ENCODE measurements at places on chromosomes 4 and X.

GRCh38 chrX:703866-704265 is 73.3 kb downstream of the SHOX start:
- no peak for DNase-seq

DNA sequence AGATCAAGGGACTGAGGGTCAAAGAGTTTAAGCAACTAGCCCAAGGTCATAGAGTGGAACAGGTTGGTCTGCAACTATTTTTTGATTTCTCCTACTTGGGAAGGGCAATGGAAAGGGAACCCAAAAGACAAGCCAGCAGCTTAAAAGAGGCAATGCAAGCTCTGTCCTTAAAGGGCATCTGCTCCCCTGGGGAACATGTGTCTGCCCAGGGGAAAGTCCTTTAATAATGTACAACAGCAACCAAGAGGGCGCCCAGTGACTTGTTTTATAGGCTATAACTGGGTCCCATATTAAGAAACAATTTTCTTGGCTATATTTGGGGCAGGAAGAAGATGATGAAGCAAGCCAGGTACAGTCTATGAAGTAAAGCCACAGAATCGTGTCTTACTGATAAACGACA is 54.7 kb upstream of the RBM47 start:
- DNase-seq = no peak

DNA sequence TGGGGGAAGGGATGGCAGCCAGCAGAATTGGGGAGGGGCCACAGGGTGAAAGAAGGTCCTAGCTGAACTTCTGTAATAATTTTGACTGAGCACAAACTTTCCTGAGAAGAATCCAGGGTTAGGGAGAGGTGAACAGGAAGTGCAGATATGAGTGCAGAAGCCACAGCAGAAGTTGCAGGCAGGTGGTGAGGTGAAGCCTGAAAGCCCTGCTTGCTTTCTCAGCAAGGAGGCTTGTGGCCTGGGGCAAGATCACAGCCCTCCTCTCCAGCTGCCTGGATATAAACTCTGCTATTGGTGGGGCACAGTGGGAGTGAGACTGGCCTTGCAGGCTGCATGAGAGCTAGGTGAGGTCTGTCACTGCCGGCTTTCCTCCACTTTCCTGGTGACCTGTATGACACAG is 44.1 kb upstream of the UPRT start:
- DNase-seq = no peak

DNA sequence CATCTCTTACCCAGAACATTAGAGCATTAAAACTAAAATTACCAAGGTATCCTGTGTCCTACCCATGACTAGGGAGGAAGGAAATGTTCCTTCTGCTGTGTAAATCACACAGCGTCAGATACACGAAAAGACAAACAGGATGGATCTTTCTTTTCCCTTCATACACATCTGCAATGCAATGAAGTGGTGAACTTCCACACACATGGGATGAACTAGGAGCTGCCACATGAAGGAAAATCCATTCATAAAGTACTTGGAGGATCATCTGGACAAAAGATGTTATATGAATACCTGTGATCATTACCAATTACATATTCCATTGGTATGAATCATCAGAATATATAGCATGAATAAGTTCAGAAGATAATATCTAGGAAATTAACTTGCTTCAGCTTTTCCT is 46.2 kb downstream of the LDB2 start:
- DNase-seq = no peak

- DNase-seq = no peak
Observed at GRCh38 chrX:119424999-119425398, 25.9 kb downstream of the SLC25A43 start.

GRCh38 chr4:36609661-36610060 is 328.2 kb downstream of the DTHD1 start:
- DNase-seq = no peak

DNA sequence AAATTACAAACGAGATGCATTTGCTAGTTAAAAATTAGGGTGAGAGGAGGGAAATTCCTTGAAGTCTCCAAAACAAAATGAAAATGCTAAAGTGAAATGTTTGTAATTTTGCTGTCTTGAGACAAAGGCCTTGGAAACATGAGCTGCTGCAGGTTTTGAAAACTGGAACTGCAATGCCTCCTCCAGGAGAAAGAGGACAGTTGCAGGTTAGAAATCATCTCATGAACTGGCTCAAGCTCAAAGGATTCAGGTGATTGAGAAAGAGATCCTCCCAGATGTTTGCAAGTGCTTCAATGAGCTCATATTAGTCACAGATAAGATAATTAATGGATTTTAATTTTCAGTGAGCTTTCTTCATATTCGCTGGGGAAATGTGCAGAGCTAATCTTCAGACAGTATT is 32.4 kb downstream of the SMPX start:
- no peak for DNase-seq

GRCh38 chrX:151085207-151085606 is 91.2 kb upstream of the GPR50 start:
- DNase-seq = no peak

GRCh38 chrX:34805951-34806350 is 136.6 kb upstream of the FAM47B start:
- DNase-seq = no peak

DNA sequence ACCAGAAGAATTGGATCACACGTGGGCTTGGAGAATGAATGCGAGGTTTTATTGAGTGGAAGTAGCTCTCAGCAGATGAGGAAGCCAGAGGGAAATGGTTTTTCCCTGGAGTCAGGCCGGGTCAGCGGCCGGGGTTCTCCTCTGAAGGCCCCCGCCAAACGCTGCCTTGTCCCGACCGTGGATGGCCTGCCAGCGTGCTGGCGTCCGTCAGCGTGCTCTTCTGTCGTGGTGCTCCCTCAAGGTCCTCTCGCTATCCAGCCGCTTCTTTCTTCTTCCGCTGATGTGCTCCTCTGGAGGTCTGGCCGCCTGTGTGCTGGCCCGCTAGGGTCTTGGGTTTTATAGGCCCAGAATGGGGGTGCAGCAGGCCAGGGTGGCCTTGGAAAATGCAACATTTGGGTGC is 632.2 kb downstream of the TRAM1L1 start:
- DNase-seq = no peak

DNA sequence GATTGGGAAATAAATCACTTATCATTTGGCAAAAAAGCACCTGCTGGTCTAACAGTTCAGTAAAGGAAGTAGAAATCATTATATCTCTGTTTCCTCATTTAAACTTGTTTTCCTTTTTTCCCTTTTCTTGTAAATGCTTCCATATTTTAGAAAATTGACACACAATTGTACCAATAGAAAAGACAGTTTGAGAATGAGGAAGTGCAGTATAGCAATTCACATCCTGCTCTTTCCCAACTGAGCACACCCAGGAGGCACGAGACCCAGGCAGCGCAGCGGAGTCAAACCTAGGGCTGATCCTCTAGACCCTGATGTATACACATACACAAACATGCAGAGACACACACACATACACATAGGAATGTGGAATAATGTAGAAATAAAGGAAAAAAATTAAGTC is 74.8 kb upstream of the PACRGL start:
- no peak for DNase-seq

GRCh38 chr4:161762796-161763195 is 401.0 kb downstream of the FSTL5 start:
- peak; percentile 67 for DNase-seq

GRCh38 chr4:147863808-147864472 is 132.1 kb downstream of the ARHGAP10 start:
- DNase-seq = no peak

- no peak for DNase-seq
Observed at GRCh38 chrX:38807873-38808272, 6.6 kb downstream of the MID1IP1 start.

GRCh38 chr4:55752810-55753209 is 66.8 kb upstream of the EXOC1L start:
- no peak for DNase-seq

- no peak for DNase-seq
Observed at GRCh38 chr4:138405934-138406567, 163.9 kb upstream of the SLC7A11 start.

DNA sequence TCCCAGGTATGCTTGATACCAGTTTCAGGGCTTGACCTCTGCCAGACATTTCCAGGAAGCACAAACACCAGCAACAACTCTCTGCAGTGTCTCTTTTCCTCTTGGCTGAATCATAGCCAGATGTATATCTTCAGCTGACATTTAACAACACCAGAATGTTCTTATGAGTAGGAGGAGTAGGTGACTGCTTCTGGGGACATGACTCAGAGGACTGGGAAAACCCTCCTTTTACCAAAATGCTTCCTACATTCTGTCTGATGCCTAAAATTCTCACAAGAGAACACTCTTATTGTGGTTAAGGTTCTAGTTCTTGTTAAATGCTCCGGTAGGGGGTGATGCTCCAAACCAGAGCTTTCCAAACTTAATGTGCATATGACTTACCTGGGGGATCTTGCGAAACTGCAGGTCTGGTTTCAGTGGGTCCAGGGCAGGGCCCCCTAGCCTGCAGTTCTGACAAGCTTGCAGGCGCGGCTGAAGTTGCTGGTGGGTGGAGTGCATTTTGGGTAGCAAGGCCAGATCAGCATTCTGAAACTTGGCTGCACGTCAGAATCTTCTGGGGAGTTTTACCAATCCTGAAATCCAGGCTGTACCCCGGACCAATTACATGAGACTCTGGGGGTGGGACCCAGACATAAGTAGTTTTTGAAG is 329.3 kb upstream of the RPS6KA3 start:
- DNase-seq = no peak

DNA sequence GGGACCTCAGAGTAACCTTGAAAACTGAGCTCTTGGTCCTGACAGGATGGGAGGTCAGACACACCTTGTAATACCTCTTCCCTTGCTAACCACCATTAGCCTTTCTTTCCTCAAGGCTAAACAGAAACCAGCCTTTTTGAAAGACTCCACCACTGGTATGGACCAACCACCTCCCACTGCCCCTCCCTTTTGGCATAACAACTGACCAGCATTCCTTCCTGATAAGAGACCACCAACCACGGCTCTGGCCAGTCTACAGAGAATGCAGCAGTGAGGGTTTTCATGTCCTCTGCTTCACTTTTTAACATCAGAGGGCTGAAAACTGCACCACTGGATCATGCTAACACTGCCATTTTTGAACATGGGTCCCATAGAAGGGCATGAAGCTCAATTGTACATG is 100.2 kb upstream of the MID1IP1 start:
- peak; percentile 12 for DNase-seq

DNA sequence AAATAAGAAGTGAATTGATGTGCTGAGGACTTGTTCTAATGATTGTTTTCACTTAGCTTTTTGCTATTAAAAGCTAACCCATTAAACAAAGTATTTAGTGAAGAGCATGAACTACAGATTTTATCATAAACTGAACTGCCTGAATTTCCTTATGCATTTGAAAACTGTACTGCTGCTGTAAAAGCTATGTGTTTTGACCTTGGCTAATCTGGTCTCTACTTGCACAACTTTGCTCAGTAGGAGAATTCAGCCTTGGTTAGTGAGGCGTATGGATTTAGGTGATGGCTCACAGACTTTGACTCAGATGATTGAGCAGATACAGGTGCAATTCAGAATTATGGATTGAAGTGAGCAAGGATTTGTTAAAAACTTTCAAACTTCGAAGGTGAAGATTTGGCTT is 38.7 kb upstream of the FAT1 start:
- no peak for DNase-seq

GRCh38 chrX:66504481-66504880 is 134.4 kb downstream of the EDA2R start:
- DNase-seq = no peak

DNA sequence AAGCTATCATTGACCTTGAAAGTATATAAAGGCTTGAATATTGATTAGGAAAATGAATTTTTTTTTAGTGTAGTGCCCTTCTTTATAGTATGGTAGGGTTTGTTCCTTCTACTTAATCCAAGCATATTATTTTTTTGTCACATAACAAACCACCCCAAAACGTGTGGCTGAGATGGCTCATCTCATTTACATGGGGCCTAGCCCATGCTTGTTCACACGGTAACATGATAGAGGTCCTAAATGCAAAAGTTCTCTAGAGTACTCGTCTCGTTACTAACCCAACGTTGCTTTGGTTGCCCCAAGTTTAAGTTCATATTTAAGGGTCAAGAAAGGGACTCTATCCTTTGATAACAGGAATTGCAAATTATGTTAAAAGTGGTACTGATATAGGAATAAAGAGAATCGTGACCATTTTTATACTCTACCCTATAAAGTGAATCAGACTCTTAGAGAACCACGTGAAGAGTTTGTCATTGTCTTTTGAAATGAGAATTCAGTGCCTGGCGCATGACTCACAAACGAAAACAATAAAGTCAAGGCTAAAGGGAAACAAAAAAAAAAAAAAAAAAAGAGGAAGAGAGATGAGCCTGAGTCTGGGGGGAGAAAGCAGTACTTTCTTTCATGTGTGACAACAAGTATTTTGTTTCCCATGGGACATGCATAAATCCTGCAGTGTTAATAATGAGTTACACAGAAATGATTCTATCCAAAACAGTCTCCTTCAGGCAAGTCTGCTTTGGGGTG is 402.8 kb upstream of the NWD2 start:
- DNase-seq = no peak

- DNase-seq = no peak
Observed at GRCh38 chr4:94933799-94934198, 176.0 kb downstream of the BMPR1B start.

DNA sequence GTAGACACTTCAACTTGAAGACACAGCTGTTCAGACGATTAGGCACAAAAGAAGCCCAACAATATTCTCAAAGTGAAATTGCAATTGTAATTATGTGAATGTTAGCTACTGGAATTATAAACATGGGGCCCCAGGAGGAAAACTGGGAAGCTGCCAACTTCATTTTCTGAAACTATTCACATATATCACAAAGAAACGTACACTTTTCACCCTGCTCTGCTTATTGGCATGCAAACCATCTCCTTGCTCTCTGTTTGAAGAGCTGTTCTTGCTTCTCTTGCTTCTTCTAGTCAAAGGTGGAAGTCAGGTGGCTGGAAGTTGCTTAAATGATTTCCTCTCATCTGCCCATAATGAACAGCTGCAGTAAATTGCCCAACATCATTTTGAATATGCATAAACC is 320.1 kb downstream of the CFAP299 start:
- DNase-seq = no peak

DNA sequence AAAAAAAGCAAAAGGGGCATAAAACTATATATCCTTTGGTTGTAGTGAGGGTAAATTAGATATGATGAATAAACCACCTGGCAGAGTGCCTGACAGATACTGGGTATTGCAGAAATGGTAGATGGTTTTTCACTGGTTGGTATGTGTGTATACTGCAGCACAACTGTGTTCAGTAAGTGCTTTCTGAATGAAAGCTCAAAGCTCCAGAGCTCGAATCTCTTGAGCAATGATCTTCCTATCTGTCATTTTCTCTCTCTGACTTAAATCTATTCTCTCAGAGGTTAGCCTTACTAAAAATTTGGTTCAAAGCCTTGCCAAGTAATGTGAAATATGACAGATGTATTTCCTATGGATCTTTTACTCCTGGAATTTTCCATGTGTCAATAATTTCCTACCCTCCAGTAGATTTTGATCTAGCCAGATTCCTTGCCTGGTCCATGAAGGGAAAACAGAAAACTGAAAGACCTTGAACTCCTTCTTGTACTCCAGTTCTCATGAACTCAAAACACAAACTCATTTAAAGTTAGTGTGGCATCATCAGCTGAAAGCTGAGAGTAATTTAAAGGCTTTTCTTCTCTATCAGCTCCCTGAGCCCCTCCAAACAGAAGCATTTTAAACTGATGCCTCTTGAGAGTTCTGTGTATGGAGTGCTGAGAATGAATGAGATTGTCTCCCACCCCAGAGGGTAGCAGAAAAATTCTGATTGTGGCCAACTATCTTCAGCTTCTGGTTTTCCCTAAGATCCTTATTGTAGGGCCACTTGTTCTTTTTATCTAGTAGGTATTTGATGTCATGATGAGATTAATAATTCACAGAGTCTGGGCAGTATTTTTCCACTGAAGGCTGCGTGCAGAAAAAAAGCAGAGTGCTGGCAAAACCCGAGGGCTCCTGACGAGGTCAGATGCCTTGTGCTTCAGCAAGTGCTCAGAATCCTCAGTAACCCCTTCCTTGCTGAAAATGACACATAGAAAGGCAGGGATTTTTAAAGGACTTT is 363.4 kb upstream of the BOD1L1 start:
- DNase-seq = no peak

Data from astrocyte of the cerebellum (primary cell).